ENCODE measurements at places on chromosomes 3 and 15. TPM values are rescaled to one million over a fixed set of nuclear protein-coding genes. Genes with fewer than 3 reads are reported as not detected.

Gene HMCES
- total RNA-seq = 16.9 TPM

Gene XIRP1
- not detected for total RNA-seq

DNA sequence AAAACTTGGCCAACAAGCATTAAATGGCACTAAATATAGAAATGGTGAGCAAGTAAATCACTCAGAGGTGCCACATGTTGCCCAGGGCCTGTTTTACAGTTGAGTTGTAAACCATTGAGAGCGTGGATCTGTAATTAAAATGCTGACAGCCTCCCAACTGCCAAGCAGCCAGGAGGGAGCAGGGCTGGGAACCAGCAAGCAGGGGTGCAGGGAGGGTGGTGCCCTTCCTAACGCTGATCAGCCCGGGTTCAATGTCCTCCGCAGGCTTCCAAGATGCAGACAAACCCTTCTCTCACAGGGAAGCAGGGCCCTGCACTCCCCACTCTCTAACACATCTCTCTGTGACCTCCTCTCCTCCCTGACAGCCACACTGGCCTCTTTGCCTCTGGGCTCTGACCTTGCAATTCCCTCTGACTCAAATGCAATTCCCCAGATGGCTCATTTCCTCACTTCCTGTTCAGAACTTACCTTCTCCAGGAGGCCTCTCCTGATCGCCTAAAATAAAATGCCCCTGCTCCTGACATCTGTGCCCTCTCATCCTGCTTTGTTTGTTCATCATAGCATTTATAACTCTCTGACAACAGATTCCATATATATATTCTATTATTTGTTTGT, 40.0 kb downstream of the WNT7A start:
- DNase-seq = no peak

- DNase-seq = no peak
These were observed 179.1 kb upstream of the LPP start for GRCh38 chr3:187974871-187975271.

Gene MRPS25
- total RNA-seq = 27.0 TPM

DNA sequence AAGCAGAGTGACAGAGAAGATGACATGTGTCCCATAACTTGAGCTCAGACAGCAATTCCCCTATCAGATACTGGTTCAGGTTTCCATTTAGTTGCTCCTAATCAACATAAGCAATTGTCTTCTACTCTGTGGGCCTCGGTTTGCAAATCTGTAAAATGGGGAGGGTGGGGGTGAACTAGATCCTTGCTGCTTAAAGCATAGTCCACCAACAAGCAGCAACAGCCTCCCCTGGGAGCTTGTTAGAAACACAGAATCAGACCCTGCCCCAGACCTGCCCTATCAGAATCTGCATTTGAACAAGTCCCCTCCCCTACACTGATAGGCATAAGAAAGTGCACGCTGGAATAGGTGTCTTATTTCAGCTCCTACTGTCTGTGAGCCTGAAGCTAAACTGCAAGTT, 87.8 kb downstream of the CEMIP start:
- no peak for DNase-seq

- no peak for DNase-seq
These were observed 398.0 kb downstream of the NAALADL2 start for GRCh38 chr3:175257123-175257522.

DNA sequence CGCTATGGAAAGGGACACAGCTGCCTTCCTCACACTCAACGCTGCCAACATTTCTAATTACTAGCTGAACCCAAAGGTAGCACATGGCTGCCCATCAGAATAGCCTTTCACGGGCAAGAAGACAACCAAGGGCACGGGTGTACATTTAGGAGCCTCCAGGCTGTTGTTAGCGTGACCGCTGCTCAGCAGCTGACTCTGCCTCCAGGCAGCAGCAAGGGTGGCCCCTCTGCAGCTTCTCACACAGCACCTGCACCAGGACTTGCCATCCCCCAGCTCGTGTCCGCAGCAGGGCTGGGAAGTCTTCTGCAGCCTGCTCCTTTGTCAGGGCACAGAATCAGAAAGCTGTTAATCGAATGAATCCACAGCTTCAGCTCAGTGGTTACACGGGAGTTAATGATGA, 146.8 kb downstream of the ADAMTS17 start:
- no peak for DNase-seq

- DNase-seq = no peak
These were observed 397.9 kb downstream of the NTRK3 start for GRCh38 chr15:87858651-87859050.

GRCh38 chr15:47724346-47724745, 7.0 kb downstream of the SEMA6D start:
- DNase-seq = no peak

DNA sequence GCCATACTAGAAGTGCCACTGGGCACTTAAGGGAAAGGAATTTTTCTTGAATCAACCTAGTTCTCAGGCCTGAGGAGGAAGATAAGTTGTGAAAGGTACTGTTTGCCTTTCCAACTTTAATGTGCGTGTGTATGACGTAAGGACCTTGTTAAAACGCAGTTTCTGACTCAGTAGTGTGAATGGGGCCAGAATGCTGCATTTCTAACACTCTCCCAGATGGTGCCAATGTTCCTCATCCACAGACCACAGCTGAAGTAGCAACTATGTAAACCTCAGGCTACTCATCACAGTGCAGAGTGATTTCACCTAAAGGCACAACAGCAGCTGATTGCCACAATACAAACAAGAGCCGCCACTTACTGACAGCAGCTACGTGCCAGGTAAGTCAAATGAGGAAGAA, 103.6 kb downstream of the OTOL1 start:
- DNase-seq = no peak

GRCh38 chr3:48034000-48034516, 17.8 kb upstream of the MAP4 start:
- no peak for DNase-seq

Gene PARP15
- total RNA-seq = 5.9 TPM

DNA sequence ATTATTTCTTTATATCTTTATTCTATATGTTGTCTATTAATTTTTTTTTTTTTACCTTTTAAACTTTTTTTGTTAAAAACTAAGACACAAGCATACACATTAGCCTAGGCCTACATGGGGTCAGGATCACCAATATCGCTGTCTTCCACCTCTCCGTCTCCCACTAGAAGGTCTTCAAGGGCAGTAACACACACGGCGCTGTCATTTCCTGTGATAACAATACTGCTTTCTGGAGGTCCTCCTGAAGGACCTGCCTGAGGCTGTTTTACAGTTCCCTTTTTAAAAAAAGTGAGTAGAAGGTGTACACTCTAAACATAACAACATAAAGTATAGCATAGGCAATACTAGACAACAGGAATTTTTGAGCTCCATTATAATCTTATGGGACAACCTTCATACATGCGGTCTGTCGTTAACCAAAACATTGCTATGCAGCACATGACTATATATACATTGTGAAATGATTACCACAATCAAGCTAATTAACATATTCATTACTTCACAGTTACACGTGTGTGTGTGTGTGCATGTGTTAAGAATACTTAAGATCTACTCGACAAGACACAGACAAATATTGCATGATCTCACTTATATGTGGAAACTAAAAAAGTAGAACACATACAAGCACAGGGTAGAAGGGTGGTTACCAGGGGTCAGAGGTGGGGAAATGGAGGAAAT, 20.8 kb downstream of the RAB6B start:
- DNase-seq = no peak

- no peak for DNase-seq
These were observed 19.6 kb upstream of the GPR156 start for GRCh38 chr3:120304616-120305015.

Gene CYP1A2
- total RNA-seq = not detected

DNA sequence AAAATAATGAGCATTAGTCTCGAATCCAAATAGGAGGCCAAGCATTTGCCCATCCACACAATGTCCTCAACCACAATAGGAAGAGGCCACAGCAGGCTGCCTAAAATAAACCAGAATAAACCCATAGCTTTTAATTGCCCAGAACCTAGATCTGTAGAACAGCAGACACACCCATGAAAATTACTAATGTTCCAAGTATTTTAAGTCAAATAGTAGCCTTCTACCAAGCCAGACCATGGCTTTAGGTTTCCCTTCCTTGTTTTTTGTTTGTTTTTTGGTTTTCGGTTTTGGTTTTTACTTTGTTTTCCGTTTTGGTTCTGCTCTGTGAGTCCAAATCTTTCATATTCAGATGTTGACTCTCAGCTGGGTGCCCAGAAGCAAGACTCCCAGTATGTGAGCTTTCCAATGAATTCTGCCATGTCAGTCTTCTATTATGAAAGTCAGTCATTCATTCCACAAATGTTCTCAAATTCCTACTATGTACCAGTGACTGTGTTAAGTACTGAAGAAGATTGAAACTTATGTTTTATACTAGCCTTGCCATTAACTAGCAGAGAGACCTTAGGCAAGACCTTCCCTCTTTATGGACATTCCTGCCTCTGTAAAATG, 57.8 kb upstream of the BOC start:
- DNase-seq = no peak

Gene CPA3
- total RNA-seq = 14.5 TPM

GRCh38 chr3:50320853-50321335, 1.7 kb downstream of the HYAL2 start:
- DNase-seq = no peak

Gene C3orf70
- 5.6 TPM for total RNA-seq

Gene HESX1
- total RNA-seq = not detected

DNA sequence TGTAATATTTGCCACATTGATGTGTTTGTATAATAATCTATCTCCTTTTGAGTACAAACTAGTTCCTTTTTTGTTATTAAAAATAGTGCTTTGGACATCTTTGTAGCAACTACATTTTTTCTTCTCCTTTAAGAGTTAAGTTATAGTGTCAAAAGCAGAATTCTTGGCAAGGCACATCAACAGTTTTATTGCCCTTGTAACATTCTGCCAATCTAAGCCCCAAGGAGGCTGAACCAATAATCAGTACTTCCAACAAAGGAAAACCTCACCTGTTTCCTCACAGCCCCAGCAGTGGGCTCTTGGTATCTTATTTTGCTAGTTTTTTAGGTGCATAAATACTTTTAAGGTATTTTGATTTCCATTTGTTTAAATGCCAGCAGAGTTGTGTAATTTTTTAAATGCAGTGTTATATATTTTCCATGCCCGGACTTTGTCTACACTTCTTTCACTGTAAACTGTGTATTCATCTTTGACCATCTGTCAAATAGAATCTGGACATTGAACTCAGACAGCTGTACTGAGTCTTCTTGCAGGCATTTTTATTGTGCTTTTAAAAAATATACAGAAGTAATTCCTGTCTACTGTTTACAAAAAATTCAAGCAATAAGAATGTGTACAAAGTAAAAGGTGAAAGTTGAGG, 101.0 kb downstream of the MYLK start:
- no peak for DNase-seq

DNA sequence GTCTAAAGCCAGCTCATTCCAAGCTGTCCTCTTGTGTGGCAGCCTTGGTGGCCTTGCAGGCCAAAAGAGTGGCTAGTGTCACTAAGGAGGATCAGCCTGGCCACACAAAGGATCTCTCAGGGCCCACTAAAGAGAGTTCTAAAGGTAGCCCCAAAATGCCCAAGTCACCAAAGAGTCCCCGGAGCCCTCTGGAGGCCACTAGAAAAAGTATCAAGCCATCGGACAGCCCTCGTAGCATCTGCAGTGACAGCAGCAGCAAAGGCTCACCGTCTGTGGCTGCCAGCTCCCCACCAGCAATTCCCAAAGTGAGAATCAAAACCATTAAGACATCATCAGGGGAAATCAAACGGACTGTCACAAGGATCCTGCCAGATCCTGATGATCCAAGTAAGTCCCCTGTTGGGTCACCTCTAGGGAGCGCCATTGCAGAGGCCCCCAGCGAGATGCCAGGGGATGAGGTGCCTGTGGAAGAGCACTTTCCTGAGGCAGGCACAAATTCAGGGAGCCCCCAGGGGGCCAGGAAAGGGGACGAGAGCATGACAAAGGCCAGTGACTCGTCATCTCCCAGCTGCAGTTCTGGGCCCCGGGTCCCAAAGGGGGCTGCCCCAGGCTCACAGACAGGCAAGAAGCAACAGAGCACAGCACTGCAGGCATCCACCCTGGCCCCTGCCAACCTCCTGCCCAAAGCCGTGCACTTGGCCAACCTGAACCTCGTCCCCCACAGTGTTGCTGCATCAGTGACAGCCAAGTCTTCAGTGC, 33.5 kb upstream of the ALPK3 start:
- DNase-seq = no peak

- no peak for DNase-seq
These were observed 19.5 kb downstream of the NFKBIZ start for GRCh38 chr3:101868534-101869464.

Gene CTDSPL
- total RNA-seq = 28.0 TPM

DNA sequence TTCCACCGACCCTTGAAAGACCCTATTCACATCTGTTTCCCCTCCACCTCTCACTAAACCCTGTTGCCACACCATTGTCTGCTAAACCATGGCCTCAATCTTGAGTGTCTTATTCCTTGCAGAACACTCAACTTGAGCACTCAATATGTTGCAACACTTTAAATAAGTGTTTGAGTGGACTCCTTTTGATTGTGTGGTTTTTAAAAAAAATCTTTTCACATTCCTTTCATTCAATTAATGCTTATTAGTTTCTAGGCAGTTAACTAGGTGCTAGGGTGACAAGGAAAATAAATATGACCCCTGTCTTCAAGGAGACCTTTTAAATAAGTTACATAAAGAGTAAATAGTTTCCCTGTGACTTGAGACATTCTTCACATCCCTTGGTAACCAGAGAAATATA, 13.3 kb upstream of the HHLA2 start:
- no peak for DNase-seq

- no peak for DNase-seq
These were observed 12.5 kb downstream of the SMAD6 start for GRCh38 chr15:66714543-66714981.

DNA sequence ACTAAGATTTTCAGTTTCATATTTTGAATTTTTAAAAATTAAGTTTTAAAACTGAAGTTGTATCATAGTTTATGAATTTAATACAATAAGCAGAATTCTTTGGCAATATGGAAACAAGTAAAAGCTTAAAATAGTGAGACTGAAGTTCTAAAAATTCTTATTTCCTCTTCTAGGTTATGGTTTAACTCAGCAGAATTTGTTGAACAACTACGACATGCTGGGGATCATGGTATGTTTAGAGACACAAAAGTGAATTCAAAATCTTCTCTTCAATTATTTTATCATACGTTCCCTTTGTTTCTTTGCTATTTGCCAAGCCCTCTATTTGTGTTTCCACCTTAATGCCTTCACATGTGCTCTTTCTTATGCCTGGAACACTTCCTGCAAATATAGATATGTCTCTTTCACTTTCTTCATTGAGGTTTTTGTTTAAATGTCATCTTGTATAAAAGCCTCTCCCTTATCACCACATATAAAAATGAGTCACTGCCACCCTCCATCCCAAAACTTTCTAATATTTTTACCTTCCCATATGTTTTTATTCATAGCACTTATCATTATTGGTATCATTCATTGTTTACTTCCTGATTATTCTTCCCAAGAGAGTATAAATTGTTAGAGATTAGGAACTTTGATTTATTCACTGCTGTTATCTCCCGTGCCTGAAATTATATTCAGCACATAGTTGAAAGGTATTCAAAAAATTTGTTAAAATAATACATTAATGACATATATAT, 6.4 kb downstream of the SUCNR1 start:
- DNase-seq = no peak
